ENCODE measurements at places on chromosomes 1 and 21.
A peak's percentile ranks its signal among the peaks of the same experiment; 100 is the strongest.

DNA sequence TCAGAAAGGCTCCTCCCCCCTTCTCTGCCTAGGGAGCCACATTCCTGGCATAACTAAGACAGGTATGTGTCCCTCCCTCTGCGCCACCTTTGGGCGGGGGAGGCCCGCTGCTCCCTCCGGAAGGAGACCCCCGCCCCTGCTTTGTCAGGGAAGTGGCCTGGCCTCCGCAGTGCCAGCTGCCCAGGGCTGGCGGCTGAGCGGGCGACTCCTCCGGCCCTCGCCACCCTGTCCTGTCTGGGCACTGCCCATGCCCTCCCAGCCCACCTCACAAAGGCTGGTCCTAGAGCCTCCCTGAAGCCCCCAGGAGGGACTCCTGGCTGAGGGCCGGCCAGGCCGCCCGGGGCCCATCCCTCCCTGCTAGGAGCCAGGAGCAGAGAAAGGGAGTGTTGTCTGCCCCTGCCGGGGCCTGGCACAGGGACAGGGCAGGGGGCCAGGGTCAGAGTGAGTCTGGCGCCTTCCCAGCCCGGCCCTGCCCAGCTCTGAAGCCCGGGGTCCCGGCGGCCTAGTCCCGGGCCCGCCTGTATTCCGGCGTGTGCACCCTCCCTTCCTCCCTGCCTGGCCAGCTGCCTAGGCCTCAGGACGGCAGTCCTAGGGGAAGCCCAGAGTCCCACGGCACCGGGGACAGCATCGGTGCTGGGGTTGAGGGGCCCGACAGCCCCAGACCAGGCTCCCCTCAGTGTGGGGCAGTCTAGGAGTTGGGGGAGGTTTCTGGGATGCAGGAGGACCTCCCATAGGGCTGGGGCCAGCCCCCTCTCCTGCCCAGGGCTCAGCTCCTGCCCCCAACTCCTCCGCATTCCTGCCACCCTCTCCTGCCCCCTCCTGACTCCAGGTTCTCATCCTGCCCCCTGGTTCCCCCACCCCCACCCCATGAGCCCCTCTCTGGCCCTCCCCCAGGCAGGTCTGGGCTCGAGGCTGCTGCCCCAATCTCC is 5.1 kb downstream of the AGRN start:
- no peak for DNase-seq

GRCh38 chr1:40404670-40405462 is 31.3 kb downstream of the SMAP2 start:
- DNase-seq: no peak

GRCh38 chr21:42997053-42997452 is 22.7 kb downstream of the PKNOX1 start:
- DNase-seq: no peak

- DNase-seq: no peak
These were observed 46.8 kb upstream of the C1orf198 start for GRCh38 chr1:230915078-230915477.

DNA sequence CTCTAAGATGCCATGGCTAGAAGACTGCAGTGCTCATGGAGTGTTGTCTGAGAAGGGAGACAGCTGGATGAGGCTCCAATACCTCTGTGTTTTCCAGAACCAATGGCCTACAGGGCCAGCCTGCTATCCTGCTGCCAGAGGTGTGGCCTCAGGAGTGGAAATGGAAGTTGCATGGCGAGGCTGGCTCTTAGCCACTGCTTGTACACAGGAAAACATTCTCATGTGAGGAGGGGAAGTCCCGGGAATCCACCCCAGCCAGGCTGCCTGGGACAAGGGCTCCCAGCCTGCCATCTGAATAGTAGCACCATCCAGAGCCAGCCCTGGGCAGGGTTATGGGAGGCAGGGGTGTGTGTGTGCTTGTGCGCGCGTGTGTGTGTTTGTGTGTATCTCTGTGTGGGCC is 56.5 kb downstream of the SDC3 start:
- DNase-seq: no peak

DNA sequence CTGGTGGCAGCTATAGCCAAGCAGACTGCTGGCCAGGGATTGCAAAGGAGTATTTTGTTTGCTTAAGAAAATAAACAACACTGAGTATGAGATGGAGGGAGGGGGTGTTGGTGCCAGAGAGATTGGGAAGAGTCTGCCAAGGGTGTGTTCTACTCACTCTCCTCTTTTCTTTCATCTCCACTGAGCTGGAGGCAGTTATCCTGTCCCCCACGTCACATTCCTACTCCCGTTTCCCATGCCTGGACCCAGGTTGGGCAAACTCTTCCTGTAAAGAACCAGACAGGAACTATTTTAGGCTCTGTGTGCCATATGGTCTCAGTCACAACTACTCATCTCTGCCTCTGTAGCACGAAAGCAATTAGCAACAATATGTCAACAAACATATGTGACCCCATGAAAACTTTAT is 1.4 kb upstream of the IL24 start:
- no peak for DNase-seq

- DNase-seq: no peak
These were observed 18.6 kb downstream of the ZBTB40 start for GRCh38 chr1:22470227-22470626.

GRCh38 chr1:175422156-175422555 is 229.6 kb upstream of the KIAA0040 start:
- DNase-seq: no peak

- DNase-seq: no peak
These were observed 21.9 kb downstream of the ERG start for GRCh38 chr21:38476385-38476784.

DNA sequence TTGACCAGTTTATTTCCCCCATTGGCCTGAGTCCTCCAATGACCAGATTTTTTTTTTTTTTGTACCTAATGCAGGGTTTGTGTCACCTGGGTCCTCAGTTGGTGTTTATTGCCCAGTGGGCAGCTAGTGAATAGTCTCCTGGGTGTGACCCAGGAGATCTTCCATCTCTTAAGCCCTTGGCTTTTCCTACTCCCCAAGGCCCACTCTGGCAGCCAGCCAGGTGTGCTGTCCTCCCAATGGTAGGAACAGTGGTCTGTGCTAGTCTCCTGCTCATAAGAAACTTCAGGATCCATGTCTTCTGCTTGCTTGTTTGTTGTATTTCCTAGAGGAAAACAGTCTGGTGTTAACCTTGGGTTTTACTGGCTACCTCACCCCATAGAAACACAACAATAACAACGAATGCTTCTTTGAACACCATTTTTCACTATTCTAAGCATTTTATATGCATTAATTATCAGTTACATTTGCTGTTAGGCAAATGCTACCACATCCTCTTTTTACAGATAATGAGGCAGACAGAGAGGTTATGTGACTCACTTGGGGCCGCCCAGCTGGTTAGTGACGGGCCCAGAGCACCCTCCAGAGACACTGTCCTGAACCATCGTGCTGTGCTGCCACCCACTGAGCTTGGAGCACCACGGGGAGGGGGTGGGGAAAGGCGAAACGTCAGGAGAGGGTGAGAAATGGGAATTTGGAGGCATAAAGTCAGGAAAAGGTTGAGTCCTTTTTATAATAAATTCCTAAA is 107.5 kb downstream of the HIVEP3 start:
- peak; percentile 50 for DNase-seq

- no peak for DNase-seq
These were observed at the start of gene NR1I3 for GRCh38 chr1:161238039-161238473. Gene NR1I3, minus strand, starts transcription at chr1:161238203. Its CDS starts 1,638 bp downstream, at chr1:161236565.

DNA sequence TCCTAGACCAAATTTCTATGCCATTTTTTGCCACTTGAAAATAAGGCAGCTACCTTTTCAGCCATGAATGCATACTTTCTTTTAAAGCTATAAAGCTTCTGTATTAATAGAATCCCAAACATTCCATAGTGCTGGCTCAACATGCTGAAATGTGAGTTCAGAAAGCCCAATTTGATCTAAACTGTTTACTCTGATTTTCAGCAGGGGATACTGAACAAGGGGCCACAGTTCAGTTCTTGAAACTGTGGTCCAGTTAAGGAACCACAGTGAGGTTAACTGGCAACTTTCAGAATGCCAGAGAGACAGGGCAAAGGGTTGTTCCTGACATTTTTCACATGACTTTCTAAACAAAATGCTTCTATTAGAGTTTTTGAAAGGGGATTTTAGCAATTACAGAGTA is 85.7 kb upstream of the COL11A1 start:
- no peak for DNase-seq

Measured in activated CD8-positive, alpha-beta memory T cell treated with anti-CD3 and anti-CD28 coated beads for 4 hours (primary cell).